ENCODE measurements at places on chromosomes 2 and 18.

DNA sequence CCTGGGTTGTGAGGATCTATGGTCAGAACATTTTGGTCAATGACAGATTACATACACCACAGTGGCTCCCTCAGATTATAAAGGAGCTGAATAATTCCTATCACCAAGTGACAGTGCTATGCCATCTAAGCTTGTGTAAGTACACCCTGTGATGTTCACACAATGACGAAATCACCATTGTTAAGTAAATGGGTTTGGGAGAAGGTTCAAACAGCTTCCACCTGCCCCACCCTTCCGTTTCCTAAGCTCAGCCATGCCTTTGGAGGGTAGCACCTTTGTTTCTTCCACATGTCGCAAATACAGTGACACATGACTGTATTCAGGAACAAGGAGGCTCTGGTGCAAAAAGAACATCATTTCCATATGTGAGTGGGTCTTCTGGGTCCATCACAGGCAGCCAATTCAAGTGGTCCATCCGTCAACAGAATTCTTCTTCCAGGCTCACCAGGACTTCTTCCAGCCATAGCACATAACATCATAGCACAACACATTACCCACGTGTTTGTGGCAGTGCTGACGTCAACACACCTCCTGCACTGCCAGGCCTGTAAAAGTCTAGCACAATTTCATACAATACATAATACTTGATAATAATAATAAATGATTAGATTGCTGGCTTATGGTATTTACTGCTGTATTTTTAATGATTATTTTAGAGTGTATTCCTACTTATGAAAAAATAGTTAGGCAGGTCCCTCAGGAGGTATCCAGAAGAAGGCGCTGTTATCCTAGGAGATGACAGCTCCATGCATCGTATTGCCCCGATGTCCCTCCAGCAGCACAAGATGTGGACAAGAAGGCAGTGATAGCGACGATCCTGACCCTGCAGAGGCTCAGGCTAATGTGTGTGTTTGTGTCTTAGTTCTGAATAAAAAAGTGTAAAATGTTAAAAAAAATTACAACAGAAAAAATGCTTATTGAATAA is 264.8 kb downstream of the ANAPC1 start:
- no peak for DNase-seq

- DNase-seq = no peak
These were observed 3.0 kb upstream of the GFPT1 start for GRCh38 chr2:69390001-69390400.

DNA sequence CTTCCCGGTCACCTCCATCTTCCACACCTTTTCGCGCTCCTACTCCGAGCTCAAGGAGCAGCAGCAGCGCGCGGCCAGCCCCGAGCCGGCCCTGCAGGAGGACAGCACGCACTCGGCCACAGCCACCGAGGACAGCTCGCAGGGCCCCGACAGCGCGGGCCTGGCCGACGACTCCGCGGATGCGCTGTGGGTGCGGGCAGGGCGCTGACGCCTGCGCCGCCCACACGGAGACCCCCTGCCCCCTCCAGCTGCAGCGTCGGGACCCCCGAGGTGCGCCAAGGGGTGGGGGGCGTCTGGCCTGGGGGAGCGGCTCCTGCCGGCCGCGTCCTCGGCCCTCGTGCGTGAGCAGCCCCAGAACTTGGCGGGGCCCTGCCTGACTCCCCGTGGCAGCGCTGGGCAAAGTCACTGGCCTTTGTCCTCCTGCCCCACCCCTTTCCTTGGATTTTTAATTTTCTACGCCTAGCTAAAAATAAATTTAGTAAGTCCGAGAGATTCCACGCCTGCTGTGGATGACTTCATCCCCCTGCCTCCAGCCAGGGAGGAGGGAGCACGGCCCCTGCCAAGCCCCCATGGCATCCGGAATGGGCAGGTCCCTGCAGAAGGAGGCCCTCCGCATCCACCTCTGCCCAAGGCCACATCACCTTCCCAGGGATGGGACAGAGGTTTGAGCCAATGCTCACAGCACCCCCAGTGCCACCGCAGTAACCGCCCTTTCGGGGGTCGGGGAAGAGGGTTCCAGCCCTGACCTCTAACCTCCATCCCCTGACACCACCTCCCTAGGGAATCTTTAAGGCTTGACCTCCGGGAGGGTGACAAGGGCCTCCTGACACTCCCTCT is 51.6 kb downstream of the SLC66A2 start:
- no peak for DNase-seq

GRCh38 chr2:17107871-17108270 is 410.4 kb downstream of the RAD51AP2 start:
- no peak for DNase-seq

GRCh38 chr2:119823734-119824334 is 64.1 kb downstream of the PTPN4 start:
- peak; percentile 49 for DNase-seq

DNA sequence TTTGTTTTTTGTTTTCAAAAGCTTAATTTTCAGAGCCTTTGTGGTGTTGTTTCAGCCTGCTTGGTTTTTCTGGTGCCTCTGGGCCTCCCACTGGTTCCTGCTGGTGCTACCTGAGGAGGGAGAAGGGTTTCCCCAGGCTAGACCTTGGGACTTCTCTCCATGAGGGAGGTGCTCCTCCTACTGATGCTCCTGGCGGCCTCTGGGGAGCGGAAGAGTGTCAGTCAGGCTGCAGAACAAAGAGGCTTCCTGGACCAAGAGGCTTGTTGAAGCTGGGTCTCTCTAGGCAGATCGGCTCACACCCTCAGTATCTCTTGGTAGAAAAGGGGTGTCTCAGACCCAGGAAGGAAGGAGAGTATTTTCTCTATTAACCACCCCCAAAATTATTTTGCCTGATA is 32.2 kb downstream of the RFX8 start:
- DNase-seq = no peak

DNA sequence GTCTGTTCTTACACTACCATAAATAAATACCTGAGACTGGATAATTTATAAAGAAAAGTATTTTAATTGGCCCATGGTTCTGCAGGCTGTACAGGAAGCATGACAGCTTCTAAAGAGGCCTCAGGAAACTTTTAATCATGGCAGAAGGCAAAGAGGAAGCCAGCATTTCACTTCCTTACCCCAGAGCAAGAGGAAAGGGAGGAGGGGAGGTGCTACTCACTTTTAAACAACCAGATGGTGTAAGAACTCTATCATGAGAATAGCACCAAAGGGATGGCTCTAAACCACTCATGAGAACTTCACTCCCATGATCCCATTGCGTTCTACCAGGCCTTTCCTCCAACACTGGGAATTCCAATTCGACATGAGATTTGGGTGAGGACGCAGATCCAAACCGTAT is 344.4 kb upstream of the SLC39A10 start:
- no peak for DNase-seq

- no peak for DNase-seq
These were observed 11.3 kb downstream of the PIGN start for GRCh38 chr18:62175521-62175920.

- no peak for DNase-seq
These were observed 73.9 kb downstream of the TGOLN2 start for GRCh38 chr2:85253890-85254289.

DNA sequence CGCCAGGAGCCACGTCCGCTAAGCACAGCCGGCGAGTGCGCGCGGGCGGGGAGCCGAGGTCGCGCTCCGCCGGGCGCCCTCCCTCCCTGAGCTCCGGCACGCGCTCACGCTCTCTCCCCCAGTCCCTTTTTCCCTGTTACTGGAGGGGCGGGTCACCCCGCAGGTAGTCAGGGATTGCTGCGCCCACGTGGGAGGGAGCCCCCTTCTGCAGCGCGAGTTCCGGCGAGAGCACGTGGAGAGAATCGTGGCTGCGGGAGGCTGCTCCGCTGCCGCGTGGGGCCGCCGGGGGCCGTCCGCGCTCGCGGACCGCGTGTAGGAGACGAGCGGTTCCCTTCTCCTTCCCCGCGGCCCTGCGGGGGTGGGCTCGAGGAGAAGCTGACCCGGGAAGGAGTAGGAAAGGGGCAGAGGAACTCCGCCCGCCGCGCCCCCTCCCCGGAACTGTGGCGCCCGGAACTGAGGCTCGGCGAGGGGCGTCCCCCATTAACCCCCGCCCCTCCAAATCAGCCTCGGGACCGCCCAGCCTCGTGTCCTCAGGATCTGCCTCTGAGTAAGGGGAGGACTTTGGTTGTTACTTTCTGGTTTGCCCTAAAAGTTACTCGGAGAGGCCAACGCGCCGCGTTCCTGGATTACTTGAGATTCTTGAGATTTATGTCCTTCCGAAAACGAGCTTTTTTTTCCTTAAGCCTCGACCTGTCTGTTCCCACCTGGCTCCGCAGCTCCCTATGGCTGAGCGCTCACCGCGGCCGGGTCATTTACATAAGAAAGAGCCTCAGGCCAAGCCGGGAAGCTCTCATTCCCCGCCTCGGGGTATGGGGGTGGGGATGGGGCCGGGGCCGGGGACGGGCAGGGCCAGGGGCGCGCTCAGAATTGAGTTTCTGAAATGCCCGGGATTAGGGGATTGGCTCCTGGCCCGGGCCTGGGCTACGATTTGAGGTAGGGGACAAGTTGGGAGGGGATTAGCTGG is 1.1 kb downstream of the HK2 start:
- peak; percentile 34 for DNase-seq

DNA sequence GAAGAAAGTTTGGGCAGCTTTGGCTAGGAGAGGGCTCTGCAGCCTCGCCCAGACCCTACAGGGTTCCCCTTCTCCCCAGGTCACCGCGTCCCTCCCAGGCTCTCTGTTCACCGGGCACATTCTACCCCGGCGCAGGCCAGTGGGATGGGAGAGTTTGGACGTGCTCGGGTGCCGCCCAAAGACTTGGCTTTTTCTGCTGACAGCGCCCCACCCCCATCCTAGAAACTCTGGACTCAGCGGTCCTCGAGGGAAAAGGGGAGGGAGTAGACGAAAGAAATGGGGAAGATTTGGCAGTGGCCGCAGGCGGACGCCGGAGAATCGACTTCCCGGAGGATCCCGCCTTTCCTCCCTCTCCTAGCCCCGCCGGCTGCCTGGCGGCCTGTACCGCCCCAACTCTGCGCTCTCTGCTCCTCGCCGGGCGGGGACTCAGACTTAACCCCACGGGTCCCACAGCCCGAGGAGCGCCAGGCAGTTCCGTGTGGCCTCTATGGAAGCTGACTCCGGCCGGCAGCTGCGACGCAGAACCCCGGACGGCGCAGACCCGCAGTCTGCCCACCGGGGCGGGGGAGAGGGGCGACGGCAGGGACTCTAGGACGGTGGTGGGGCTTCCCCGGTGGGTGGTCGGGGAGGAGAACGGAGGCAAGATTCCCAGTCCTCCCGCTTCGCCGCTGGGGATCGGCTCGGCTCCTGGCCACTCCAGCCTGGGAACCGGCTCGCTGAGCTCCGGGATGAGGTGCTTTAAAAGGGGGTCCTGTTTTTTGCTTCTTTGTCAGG is 863 bp upstream of the SIX2 start:
- DNase-seq = no peak

DNA sequence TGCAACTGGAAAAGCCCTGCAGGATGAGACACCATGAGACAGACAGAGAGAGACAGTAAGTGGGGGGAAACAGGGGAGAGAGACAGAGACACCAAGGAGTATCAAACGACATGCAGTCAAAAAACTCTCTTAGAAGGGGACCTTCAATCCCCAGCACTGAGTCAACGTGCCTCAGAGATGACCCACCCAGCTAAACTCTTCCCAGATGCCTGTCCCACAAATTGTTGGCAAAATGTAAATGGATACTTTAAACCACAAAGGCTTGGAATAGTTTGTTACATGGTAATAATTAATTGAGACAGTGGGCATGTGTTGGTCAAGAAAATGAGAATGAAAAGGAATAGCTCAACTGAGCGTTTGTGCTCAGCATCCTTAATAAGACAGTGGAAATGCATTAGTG is 98.3 kb downstream of the GRB14 start:
- DNase-seq = no peak

DNA sequence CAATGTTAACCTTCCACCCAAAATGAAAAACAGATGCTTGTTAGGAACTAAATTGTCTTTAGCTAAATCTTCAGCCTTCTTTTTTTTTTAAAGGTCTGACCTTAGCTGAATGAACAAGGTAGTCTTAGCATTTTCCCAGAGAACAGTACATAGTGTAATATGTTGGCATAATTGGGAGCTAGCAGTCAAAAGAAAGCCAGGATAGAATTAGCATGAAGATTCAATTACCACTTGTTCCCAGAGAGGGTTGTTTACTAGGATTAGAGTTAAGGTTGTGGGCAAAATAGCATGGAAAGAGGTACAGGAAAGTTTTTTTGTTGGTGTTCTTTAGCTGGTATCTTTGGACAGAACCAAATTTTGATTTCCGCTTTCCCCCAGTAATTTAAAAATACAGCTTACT is 6.9 kb downstream of the CDH20 start:
- no peak for DNase-seq

GRCh38 chr2:11674983-11675382 is 5.0 kb upstream of the NTSR2 start:
- no peak for DNase-seq

DNA sequence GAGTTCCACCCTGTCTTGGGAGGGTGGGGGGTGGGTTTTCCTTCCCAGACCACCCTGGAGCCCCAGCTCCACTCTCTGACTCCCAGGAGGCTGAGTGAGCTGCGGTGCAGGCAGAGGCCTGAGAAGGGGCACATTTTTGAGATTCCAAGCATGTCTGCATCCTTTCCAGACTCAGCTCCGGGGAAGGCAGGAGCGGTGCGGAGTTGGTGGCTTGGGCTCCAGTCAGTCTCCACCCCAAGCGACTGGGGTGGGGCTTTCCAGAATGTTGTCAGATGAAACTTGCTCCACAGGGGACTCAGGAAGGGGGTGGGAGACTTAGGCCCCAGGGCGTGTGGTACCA is 44.2 kb upstream of the HS6ST1 start:
- no peak for DNase-seq

DNA sequence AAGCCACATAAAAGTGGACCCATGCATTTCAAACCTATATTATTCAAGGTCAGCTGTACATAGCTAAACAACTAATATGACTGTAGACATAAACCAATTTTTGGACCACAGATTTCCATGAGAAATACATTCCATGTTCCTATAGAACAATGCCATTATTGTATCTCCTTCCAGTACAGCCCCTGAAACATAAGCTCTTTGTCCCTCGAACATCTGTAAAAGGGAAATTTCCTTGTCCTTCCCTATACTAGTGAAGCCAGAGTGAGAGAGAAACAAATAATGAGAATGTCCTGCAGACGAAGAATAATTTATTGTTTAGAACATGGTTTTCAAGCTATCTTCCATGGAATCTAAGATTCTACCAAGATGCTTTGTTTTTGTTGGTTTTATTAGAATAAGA is 75.3 kb downstream of the GORASP2 start:
- no peak for DNase-seq
